ENCODE measurements at places on chromosomes 2 and 18. TPM values are rescaled to one million over a fixed set of nuclear protein-coding genes. Genes with fewer than 3 reads are reported as not detected.

BOLL gene
- not detected for total RNA-seq

DNA sequence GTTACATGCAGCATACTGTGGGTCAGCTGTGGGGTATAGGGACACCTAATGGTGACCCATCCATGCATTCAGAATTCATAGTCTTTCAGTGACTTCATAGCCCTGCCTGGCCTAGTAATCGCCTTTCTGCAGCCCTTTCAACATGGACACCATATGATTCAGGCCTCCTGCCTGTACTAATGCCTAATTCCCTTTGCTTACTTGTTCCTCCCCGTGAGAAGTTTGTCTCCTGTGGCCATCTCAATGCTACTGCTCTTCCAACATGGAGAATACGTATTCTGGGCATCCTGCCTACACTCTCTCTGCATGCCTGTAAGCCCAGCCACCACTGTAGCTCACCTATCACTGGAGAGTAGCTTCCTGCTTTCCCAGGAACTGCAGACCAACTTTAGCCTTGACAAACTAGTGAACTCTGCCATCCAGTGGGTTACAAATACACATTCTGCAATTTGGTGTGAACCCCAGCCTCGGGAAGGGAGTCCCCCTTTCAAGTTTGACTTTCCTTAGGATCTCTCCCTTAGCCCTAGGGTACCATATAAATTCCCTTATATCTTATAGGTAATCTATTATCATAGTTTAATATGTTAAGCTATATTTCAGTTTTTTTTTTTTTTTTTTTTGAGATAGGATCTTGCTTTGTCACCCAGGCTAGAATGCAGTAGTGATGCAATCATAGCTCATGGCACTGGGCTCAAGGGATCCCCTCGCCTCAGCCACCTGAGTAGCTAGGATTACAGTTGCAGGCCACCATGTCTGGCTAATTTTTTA is 22.3 kb downstream of the M1AP start:
- H3K4me1 ChIP-seq, result no peaks in the 10 kb centered on the region
- H3K27me3 ChIP-seq, result peaks cover 9% of the 10 kb centered on the region
- no peak overlapping the region for H3K4me3 ChIP-seq
- no peak for DNase-seq

DNA sequence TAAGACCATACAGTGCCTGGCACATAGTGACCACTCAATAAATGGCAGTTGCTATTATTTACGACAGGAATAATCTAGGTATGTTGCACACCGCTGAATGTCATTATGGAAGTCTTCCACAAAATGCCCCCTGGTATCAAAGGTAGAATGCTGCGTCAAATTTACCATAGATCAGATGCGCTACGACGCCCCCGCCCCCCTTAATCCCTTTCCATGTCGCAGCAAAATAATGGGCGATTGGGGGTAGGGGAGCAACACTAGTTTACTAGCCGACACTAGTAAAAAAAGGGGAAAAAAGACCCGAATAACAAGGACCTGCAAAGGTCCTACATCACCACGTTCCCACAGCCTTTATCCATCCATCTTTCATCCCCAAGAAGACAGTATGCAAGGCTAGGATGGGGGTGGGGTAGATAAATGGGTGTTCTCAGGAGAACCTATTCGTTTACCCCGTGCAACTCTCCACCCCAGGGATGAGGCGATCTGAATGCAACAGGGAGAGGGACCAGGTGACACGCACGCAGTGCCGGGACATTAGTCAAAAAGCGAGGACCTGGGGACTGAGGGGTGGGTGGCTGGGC is 455 bp downstream of the PREPL start:
- no peak for DNase-seq
- H3K27me3 ChIP-seq, result no peaks in the 10 kb centered on the region
- H3K4me3 ChIP-seq, result peak overlapping the region; percentile 94
- peaks cover 29% of the 10 kb centered on the region for H3K4me1 ChIP-seq

RAB12 gene
- total RNA-seq, result 20.2 TPM

GRCh38 chr2:234952270-234953115 is 676 bp downstream of the SH3BP4 start:
- no peaks in the 10 kb centered on the region for H3K36me3 ChIP-seq
- H3K27me3 ChIP-seq, result peaks cover 61% of the 10 kb centered on the region
- peak; percentile 36 for DNase-seq
- no peak overlapping the region for H3K27ac ChIP-seq

- H3K4me3 ChIP-seq, result no peak overlapping the region
- no peaks in the 10 kb centered on the region for H3K4me1 ChIP-seq
- no peak overlapping the region for H3K27ac ChIP-seq
- no peak for DNase-seq
- H3K27me3 ChIP-seq, result peaks cover 37% of the 10 kb centered on the region
Observed at GRCh38 chr2:176464886-176465564, 195.8 kb downstream of the MTX2 start.

DNA sequence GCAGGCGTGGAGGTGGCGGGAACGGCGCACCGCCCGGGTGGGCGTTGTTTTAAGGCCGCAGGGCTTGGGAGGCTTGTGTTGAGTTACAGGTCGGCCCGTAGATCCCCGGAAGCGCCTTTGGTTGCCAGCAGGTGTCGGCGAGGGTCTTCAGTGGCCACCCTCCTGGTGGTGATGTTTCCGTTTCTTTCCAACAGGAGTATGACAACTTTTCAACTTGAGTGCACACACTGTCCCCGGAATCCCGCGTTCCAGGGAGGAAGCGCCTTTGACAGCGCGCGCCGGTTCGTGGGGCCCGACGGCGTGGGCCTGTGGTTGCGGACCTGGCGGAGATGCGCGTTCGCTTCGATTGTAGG is 1.0 kb upstream of the HDAC4 start:
- H3K4me1 ChIP-seq, result peaks cover 25% of the 10 kb centered on the region
- peaks cover 7% of the 10 kb centered on the region for H3K36me3 ChIP-seq
- peaks cover 6% of the 10 kb centered on the region for H3K27me3 ChIP-seq
- H3K4me3 ChIP-seq, result peak overlapping the region; percentile 90
- H3K27ac ChIP-seq, result peak overlapping the region; percentile 94

GCG gene
- not detected for total RNA-seq

GRCh38 chr2:199392363-199392762 is 65.4 kb downstream of the SATB2 start:
- no peak overlapping the region for H3K27ac ChIP-seq
- no peaks in the 10 kb centered on the region for H3K36me3 ChIP-seq
- no peaks in the 10 kb centered on the region for H3K27me3 ChIP-seq
- no peak for DNase-seq

CD226 gene
- 46.4 TPM for total RNA-seq

REL gene
- 27.9 TPM for total RNA-seq

DNA sequence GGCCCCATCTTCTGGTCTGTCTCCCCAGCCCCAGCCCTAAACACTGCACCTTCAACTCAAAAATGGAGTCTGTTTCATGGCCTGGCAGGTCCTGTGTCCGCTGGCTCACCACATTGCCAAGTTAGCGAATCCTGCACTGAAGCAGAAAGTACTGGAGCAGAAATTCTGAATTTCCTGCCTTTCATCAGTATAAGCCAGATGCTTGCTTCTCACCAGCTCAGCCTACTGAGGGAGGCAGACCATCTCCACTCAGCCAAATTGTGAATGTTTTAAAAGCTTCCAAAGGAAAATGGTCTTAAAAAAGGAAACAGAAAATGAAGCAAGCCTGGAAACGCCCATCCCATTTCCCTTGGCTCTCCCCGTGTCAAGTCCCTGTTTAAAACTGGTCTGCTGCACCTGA is 157.8 kb downstream of the C1D start:
- peaks cover 2% of the 10 kb centered on the region for H3K27me3 ChIP-seq
- no peak for DNase-seq
- no peaks in the 10 kb centered on the region for H3K4me1 ChIP-seq
- H3K4me3 ChIP-seq, result no peak overlapping the region

GRCh38 chr2:30968660-30969397 is 161.6 kb upstream of the CAPN13 start:
- H3K4me1 ChIP-seq, result no peaks in the 10 kb centered on the region
- H3K27ac ChIP-seq, result no peak overlapping the region
- no peaks in the 10 kb centered on the region for H3K27me3 ChIP-seq
- DNase-seq, result no peak
- no peak overlapping the region for H3K4me3 ChIP-seq
- no peaks in the 10 kb centered on the region for H3K36me3 ChIP-seq

NETO1 gene
- not detected for total RNA-seq

DNA sequence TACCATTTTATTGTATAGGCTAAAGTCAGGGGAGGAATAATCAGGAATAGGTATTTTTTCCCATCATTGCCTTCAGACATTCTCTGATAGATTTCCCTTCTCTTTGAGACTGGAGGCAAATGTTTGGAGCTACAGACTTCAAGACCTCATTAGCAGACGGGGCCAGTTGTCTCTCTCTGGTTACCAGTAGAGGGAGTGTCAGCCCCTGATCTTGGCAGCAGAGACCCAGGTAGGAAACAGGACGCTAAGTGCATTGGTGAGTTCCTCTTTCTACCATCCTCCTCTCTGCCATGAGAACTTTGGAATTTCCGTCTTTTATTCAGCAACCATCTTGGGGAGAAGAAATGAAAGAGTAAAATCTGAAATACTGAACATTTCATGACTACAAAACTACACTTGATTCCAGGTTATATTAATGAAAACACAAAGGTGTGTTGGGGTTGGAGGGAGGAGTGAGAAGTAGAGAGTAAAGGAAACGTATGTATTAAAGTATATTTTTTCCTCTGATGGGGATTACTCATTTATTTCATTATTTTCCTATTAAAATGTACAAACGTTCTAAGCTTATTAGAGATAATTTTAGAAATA is 186.2 kb upstream of the GCFC2 start:
- no peak overlapping the region for H3K4me3 ChIP-seq
- no peaks in the 10 kb centered on the region for H3K27me3 ChIP-seq
- H3K4me1 ChIP-seq, result no peaks in the 10 kb centered on the region
- no peaks in the 10 kb centered on the region for H3K36me3 ChIP-seq
- DNase-seq, result no peak

DNA sequence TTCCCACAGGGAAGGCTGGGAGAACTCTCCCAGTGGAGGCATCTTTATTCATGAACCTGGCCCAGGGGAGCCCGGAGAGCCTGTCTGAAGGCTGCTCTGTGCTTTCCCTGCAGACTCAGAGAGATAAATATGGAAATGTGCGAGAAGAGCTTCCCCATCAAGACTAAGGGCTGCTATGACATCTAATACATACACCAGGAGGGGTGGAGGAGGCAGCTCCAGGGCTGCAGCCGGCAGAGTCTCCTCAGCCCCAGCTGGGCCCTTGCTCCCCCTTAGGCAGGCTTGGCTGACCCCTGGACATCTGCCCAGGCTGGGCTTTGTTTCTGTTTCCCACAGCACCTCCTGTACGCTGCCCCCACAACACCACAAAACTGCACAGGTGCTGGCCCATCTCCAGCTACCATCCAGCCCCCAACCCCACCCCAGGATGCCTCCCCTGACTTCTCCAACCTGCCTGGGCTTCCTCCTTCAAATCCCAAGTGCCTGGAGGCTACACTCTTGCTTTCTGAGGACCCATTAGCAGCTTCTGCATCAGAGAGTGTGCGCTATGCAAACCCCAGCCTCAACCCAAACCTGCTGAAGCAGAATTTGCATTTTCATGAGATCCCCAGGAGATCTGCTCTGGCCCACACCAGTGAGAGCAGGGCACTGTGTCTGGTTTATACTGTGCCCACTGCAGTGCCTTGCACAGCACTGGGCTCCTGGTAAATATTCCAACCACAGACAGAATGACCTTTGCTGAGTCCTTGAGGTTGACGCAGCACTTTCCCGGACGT is 96.8 kb downstream of the VSNL1 start:
- no peaks in the 10 kb centered on the region for H3K27me3 ChIP-seq
- no peaks in the 10 kb centered on the region for H3K36me3 ChIP-seq
- no peak overlapping the region for H3K4me3 ChIP-seq
- no peak overlapping the region for H3K27ac ChIP-seq
- H3K4me1 ChIP-seq, result no peaks in the 10 kb centered on the region

- peak overlapping the region; percentile 77 for H3K27ac ChIP-seq
- no peaks in the 10 kb centered on the region for H3K36me3 ChIP-seq
- no peak for DNase-seq
- no peaks in the 10 kb centered on the region for H3K27me3 ChIP-seq
- peak overlapping the region; percentile 23 for H3K4me3 ChIP-seq
Observed at GRCh38 chr2:1518331-1518803, 105.1 kb downstream of the TPO start.

DNA sequence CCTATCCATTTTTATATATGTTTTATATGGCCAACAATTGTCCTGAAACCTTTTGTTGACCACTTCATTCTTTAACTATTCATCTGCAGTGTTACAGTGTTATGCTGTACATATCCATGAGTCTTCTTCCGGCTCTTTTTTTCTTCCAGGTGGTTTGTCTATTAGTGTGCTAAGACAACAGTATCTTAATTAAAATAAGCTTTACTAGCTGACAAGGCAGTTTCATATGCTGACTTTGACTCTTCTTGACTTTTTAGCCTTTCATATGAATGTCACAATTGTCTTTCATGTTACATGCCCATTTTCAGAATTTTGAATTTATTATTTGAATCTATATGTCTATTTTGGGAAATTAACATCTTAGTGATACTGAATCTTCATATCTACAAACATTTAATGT is 1249.0 kb downstream of the DPP10 start:
- no peaks in the 10 kb centered on the region for H3K27me3 ChIP-seq
- H3K4me1 ChIP-seq, result no peaks in the 10 kb centered on the region
- H3K36me3 ChIP-seq, result no peaks in the 10 kb centered on the region
- DNase-seq, result no peak
- no peak overlapping the region for H3K4me3 ChIP-seq
- H3K27ac ChIP-seq, result no peak overlapping the region

DNA sequence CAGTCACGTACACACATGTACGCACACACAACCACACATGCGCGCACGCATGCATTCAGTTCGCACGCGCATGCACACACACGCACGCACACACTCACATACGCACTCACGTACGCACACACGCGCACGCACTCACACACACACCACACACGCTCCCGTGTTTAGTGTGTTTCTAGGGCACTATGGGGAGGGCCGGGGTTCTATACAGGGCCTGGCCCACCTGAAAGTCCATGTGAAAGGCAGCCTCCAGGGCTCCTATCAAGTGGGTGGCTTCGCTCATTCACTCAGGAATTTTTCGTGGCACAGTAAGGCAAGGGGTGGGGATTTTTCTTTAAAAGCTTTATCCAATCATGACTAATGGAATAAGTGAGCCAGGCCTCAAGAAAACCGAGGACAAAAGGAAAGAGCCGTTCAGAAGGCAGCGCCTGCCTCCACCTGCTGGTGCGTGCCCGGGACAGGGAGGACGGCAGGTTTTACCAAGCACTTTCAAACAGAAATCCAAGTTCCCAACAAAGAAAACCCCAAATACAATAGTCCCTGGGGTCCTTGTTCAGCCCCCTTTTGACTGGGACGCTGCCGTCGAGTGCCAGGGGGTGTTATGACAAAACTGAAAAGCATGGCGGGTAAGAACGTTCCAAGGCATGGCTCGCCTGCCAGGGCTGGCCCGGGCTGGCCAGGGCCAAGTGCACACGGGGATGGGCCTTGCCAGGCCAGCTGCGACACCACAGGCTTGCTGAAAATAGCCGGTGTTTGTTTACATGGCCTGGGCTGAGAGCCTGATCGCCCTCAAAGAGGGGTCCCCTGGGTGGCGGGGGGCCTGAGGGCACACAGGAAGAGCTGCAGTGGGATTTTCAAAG is 110.0 kb downstream of the HDAC4 start:
- H3K27ac ChIP-seq, result peak overlapping the region; percentile 37
- no peak overlapping the region for H3K4me3 ChIP-seq
- H3K4me1 ChIP-seq, result peaks cover 62% of the 10 kb centered on the region
